SK-N-SH (cell line): ENCODE measurements at places on chromosomes 13 and 19. TPM values are rescaled to one million over a fixed set of nuclear protein-coding genes. Genes with fewer than 3 reads are reported as not detected.

- peaks cover 37% of the 10 kb centered on the region for H3K4me1 ChIP-seq
- H3K27ac ChIP-seq: peak overlapping the region; percentile 93; the same call in 1 of the 2 replicates
- no peak for DNase-seq
- peaks cover 20% of the 10 kb centered on the region for H3K36me3 ChIP-seq
- peak overlapping the region; percentile 89 for H3K4me3 ChIP-seq
- no peaks in the 10 kb centered on the region for H3K27me3 ChIP-seq
Observed at GRCh38 chr19:2234996-2235380, 1.1 kb downstream of the PLEKHJ1 start.

GRCh38 chr13:21371011-21371410 lies 88.1 kb downstream of the ZDHHC20 start:
- no peak overlapping the region for H3K27ac ChIP-seq
- H3K4me3 ChIP-seq: no peak overlapping the region
- H3K36me3 ChIP-seq: peaks cover 16% of the 10 kb centered on the region
- DNase-seq: no peak

- H3K4me1 ChIP-seq: 0 out of 2 replicates have a peak, but pooled peaks cover 3% of the 10 kb centered on the region
- H3K36me3 ChIP-seq: no peaks in the 10 kb centered on the region
- no peak overlapping the region for H3K27ac ChIP-seq
- no peak for DNase-seq
Observed at GRCh38 chr13:20424949-20425348, 100.7 kb downstream of the CRYL1 start.

The ZNF154 gene
- polyA plus RNA-seq: not detected in 2 replicates

GRCh38 chr13:48078251-48078656 lies 16.6 kb downstream of the MED4 start:
- H3K4me3 ChIP-seq: no peak overlapping the region
- H3K4me1 ChIP-seq: no peaks in the 10 kb centered on the region
- H3K27ac ChIP-seq: no peak overlapping the region
- peaks cover 76% of the 10 kb centered on the region for H3K36me3 ChIP-seq

The GPC6 gene
- 6.5 and 6.7 TPM in 2 replicates for polyA plus RNA-seq

GRCh38 chr19:3818466-3818865 lies 32.3 kb upstream of the MATK start:
- H3K4me1 ChIP-seq: no peaks in the 10 kb centered on the region
- DNase-seq: no peak
- no peaks in the 10 kb centered on the region for H3K27me3 ChIP-seq
- no peak overlapping the region for H3K27ac ChIP-seq

DNA sequence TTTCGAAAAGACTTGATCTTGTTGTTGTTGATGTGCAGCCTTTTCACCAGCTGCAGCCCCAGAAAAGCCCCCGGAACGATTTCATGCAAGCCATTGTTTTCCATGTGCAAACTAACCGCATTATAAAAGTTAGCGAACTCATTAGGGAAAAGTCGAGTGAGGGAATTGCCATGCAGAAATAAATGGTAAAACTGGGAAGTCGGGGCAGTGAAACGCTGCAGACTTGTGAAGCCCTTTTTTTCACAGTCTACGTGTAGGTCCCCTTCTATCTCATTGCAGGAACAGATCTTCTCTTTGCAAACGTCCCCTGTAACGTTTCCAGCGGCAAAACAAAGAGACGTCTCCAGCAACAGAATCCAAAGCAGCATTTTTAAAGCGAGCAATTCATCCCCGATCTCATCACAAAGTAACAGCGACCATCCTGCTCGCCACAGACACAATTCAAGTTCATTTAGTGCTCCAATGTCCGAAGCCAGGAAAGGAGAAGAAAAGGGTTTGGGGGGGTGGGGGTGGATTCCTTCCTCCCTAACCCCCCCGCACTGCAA lies 1.1 kb downstream of the SLITRK1 start:
- no peak overlapping the region for H3K27ac ChIP-seq
- no peaks in the 10 kb centered on the region for H3K4me1 ChIP-seq
- DNase-seq: no peak

The GGACT gene
- polyA plus RNA-seq: 5.4 and 7.1 TPM in 2 replicates
